ENCODE measurements at places on chromosomes 11 and 22.
A peak's percentile ranks its signal among the peaks of the same experiment; 100 is the strongest.

DNA sequence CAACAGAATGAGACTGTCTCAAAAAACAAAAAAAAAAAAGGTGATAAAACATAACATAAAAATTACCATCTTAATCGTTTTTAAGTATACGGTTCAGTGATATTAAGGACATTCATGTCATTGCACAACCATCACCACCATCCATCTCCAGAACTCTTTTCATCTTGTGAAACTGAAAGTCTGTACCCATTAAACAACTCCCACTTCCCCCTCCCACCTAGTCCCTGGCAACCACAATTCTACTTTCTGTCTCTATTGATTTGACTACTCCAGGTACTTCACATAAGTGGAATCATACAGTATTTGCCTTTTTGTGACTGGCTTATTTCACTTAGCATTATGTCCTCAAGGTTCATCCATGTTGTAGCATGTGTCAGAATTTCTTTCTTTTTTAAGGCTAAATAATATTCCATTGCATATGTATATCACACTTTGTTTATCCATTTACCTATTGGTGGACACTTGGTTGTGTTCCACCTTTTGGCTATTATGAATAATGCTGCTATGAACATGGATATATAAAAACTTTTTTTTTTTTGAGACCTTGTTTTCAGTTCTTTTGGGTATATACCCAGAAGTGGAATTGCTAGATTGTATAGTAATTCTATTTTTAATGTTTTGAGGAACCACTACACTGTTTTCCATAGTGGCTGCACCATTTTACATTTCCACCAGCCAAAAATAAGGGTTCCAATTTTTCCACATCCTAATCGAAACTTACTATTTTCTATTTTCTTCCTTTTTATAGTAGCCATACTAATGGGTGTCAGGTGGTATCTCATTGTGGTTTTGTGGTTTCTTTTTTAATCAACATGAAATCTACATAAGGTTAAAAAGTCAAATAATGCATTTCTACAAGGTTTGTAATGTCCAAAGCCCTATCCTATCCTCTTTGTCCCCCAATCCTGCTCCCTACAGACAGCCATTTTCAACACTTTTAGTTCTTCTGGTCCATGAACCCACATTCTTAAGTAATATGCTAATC is 23.4 kb upstream of the PIK3C2A start:
- no peak for DNase-seq

DNA sequence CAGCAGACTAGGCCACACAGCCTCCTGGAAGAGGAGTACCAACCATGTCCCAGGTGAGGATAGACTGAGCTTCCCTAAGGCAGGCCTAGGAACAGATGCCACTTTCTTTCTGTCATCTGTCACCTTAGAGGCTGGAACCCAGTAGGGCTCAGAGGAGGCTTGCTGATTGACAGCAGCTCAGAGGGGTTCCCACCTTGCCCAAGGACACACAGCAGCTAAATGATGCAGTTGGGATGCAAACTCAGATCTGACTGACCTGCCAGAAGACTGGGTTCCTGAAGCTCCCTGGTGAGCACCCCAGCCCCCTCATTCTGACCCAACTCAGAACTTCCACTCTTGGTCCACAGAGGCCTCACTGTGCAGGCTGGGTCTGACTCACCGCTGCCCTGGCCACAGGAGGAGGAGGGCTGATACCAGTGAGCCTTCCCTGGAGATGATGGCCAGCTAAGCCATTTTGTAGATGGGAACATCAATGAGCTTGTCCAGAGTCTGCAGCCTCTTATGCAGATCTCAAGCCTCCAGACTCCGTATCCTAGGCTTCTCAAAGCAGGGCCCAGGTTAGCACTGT is 14.0 kb downstream of the CAPN5 start:
- no peak for DNase-seq

DNA sequence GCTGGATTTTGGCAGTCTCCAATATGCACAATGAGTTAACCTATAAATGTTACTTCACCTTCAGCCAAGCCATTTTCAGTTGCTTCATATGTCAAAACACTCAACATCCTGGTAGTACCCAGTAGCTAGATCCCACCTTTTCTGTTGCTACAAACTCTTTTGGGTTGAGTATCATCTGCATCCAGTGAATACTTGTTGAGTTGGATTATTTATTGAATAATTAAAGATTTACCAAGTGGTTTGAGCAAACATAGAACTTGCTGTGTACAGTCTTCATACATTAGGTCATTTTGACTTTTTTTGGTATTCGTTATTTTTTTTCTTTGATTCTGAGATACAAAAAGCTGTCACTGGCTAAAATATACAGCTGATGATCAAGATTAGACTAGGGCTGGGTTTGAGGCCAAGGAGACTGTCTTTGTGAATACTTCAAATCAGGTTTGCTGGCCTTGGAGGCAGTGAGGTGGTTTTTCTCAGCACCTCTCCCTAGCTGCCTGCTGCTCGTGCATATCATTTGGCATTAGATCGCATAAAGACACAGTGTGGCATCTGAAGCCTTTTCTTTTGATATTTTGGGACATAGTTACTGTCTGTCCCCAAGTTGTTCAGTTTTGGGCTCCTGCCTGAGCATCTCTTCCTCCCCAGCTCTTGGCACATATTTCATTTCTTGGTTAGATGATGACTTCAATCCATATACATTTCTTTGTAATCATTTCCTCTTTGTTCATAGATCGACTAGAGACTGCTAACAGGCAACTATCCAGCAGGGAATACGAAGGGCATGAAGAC is 62.8 kb downstream of the AMOTL1 start:
- no peak for DNase-seq

DNA sequence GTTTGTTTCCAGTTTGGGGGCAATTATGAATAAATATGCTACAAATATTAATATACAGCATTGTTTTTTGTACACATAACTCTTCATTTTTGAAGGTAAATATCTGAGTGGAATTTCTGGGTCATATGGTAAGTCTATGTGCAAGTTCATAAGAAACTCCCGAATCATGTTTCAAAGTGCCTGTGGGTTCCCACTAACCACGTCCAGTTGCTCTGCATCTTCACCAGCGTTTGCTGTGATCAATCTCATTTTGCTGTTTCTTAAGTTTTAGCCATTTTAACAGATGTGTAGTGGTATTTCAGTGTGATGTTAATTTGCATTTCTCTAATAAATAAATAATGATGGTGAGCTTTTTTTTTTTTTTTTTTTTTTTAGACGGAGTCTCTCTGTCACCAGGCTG is 14.2 kb upstream of the CSRP3 start:
- DNase-seq = no peak

GRCh38 chr22:37044634-37045625 is 6.6 kb upstream of the KCTD17 start:
- DNase-seq = no peak

DNA sequence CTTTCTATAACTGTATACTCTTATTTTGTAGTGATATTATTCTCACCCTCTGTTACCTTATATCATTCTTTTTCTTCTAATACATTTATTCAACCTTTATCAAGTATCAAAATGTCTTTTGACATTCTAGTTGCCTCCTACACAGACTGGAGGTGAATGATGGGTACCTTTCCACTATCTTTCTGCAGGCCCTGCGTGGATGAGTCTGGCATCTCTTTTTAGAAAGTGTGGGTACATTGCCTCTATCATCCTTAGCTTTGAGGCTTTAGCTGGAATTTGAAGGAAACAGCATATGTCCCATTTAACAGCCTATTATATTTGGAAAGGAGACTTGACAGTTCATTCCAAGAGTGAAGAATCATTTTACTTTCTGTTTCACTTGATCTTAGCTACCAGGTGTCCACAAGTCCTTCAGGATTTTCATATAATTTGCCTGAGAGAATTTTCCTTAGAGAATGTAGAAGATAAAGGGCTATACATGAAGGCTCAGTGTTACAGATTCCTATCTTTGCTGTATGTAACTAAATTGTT is 192.0 kb downstream of the CWF19L2 start:
- DNase-seq = peak; percentile 40

GRCh38 chr22:26068571-26068970 is 100.7 kb upstream of the SEZ6L start:
- DNase-seq = no peak

- DNase-seq = no peak
Measured at GRCh38 chr22:30459181-30460052, 12.4 kb downstream of the SEC14L3 start.

GRCh38 chr11:69193151-69193550 is 37.4 kb downstream of the SMIM38 start:
- peak; percentile 34 for DNase-seq

- no peak for DNase-seq
Measured at GRCh38 chr22:17098379-17098819, 13.6 kb downstream of the IL17RA start.

- DNase-seq = no peak
Measured at GRCh38 chr11:96357794-96358193, 14.8 kb upstream of the MAML2 start.

DNA sequence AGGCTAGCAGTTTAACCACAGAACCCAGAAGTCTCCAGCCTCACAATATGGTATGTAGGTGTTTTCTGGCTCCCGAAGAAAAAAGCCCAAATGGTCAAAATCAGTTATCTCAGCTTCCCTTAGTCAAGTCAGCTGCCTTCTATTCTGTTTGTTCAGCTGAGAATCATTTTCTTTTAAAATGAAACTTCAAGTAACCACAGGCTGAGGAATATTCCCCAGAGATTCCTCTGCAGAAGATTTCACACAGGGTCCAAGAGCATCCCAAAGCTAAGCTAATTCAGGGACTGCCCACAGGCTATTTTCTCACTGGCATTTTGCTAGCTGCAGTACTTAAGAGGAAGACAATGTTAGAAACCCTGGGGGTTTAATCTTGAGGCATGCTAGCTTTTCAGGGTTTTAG is 977.0 kb upstream of the CHORDC1 start:
- no peak for DNase-seq

- DNase-seq = no peak
Measured at GRCh38 chr11:113160808-113161124, 153.6 kb upstream of the TTC12 start.

- no peak for DNase-seq
Measured at GRCh38 chr11:80593648-80594374, 1153.0 kb upstream of the TENM4 start.

Measured in head of caudate nucleus (tissue), 42 donors.